ENCODE measurements at places on chromosomes 6 and 20.

DNA sequence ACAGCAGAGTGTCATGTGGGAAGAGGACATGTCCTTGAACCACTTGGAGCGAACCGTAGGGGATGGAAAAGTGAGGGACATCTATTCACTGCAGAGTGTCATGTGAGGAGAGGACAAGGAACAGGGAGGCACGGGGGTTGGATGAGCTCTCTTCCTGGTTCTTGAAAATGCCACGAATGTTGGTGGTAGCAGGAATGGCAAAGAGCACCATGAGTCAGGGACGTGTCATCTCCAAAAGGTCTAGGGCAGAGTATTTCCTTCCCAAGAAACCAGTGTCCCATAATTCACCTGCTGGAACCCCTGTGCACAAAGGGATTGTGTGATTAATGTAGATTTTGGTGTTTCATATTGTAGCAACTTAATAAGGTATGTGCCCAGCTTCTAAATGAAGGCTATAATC lies 136.8 kb downstream of the BFSP1 start:
- DNase-seq: no peak

DNA sequence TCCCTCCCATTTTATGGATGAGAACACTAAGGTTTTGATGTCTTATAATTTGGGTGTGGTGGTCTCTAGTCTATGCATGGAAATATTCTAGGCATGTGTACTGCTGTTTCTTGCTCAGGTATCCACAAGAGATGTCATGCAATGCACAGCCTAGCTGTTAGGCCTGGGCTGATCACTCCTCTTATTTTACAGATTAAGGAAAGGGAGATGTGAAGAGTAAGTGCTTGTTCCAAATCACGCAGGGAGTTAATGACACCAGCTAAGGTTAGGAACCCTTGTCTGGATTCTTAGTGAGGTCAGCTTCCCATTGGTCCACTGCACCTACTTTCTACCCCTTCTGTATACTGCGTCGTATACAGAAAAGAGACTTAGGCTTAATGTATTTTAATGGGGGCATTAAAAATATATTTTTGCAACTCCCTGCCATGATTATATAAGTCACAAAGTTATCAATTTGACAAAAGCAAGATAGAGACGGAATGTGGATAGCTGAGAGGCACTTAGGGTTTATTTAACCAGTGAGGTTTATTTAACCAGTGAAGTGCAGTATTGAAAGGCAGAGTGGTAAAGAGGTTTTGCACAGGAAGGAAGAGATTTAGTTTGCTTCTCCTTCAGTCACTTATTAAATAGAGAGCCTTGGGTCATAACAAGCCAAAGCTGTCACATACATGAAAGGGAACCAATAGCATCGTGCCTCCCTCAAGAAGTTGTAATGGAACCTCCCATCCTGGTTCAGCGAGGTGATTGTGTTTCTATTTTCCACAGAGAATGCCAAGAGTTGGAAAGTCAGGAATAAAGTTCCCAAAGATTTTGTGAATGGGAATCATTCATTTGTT lies 95.0 kb upstream of the FAM184A start:
- no peak for DNase-seq

DNA sequence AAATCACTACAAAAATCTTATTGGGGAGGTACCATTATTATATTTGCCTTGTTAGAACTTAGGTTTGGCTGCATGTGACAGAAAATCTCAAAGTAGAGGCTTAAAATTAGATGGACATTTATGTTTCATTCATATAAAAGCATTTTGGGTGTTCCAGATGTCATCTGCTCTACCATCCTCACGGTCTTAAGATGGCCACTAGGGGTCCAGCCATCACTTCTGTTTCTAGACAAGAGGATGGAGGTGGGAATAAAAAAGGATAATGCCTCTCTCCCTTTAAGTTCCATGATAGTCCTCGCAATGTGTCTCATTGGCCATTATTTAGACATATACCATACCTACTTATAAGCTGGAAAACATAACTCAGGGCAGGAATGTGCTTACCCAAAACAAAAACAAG lies 929.5 kb downstream of the KIF16B start:
- DNase-seq: no peak

DNA sequence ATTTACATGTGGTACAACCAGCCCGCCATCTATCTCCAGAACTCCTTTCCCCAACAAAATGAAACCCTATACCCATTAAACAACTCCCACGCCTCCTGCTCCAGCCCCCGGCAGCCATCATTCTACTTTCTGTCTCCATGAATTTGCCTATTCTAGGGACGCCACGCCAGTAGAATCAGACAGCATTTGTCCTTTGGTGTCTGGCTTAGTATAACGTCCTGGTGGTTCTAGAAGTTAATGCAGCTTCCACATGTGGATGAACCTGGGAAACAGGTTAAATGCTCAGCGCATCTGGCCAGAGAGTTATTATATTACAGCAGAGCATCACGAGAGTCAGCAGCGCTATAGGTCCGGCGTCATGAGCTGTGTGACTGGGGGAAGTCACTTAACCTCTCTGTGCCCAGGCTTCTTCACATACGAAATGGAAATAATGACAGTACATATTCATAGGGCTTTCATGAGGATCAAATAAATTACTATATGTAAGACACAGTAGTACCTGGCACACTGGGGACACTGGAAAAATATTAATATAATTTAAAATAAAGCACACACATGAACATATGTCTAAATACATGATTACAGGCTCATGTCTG lies 178.7 kb upstream of the TAB2 start:
- no peak for DNase-seq

DNA sequence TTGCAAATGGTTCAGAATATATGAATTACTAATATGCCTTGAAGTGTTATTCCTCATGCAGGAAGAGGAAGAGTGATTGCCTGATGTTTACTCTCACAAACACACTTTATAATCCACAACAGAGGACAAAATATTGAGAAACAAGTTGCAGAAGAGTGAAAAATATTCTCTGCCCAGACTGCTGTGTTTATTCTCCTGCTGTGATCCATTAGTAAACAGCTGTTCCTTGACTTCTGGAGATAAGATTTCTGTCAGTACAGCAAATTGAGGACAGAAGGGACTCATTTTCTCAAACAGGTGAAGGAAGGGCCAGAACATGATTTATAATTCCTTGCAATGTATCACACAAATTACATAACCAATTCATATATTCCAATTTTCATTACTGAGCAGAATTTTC lies 148.0 kb downstream of the EPM2A start:
- no peak for DNase-seq

DNA sequence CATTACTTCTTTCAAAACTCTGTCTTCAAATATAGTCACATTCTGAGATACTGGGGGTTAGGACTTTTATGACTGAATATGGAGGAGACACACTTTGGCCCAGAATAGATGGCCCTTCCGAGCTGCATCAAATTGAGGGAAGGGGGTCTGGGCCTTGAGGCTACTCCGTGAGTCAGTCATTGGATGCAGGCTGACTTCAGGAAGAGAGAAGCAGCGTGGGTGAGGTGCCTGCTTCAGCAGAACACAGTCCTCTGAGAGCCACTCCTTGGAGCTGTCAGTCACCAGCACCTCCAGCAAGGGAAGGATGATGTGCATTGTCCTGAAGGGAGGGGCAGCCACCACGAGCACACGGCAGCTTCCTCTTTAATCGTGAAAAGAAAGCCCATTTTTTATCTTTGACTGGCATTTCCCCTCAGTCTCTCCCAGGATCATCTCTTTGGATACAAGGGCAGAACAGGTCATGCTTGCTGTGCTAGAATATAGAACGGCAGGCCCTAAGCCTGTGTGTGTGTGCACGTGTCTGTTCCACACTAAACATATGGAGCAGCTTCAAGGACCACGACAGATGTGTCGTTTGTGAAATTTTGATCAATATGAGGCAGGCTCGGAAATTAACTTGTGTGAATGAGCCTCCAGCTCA lies 721.6 kb downstream of the KIF16B start:
- DNase-seq: no peak

DNA sequence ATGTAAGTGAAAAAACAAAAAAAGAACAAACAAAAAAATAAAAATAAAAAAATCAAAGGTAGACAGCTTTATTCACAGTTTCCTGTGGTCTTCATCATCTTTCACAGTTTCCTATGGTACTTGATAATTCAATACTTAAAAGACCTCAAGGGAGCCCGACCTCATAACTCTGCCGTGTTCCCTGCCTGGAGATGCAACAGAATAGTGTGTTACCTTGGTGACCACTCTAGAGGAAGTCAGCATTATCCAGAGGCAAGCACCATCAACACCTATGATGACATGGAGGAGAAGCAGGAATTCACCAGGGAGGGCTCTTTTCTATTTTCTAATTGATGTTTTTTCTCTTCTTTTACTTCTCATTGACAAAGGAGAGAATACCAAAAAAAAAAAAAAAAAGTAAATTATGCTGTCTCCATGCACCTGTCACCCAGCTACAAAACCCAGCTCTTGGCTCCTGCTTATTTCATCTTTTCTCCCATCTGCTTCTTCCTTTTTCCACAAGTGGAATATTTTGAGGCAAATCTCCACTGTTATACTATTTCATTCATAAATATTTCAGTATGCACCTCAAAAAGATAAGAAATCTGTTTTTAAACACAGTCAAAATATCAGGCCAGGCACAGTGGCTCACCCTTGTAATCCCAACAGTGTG lies 95.8 kb upstream of the STXBP5 start:
- no peak for DNase-seq

GRCh38 chr20:13458860-13459451 lies 179.8 kb downstream of the TASP1 start:
- no peak for DNase-seq

GRCh38 chr6:39156801-39157200 lies 41.8 kb upstream of the SAYSD1 start:
- no peak for DNase-seq

DNA sequence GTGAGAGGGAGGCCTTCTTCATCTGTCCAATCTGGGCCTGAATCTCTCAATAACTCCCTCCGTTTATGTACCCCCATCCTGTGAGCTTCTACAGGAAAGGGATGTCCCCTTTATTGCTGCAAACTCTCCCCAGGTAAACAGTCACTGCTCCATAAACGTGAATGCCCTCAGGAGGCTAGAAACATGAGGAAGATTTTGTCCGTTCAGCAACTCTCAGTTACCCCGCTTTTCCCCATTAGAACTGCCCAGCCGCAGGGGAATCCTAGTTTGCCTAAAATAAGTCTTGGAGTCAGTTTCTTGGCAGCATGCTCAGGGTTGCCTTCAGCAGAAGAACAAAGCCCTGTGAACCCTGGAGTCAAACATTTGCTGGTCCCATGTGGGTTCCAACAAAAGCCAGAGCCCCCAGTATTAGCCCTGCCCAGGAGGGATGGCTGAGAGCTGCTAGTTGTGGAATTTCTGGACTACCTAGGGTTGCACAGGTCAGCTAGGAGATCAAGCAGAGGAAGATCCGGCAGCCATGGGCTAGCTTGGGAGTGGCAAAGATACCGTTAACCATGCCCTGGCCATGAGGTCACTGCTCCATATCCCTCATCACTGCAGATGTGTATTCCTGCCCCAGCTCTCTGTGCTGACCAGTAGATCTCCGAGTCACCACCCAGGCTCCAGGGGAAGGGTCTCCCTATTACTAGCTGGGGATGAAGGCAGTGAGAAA lies 640 bp downstream of the LRRN4 start:
- DNase-seq: no peak

DNA sequence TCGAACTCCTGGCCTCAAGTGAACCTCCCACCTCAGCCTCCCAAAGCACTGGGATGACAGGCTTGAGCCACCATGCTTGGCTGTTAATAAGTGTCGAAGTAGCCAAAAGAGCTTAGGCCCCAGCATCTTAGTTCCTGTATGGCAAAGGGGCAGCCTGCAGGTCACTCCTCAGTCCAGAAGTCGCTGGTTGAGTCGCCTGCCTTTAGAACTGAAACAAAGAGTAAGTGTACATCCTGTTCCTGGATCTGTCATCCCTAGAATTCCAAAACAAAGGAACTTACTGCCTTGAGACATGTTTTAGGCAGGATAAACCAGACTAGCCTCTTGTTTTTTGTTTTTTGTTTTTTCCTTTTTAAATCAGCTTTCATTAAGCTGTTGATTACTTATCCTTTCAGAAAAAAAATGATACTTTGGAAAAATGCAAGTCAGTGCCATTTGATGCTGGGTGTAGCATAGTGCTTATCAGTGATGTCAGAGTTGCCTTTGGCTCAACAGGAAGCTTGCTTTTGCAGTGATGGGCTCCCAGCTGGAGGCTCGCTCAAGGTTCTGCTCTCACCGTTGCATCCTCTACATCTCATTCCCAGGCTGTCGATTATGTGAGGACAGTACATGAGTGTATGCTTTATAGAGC lies 9.0 kb downstream of the ACTR5 start:
- no peak for DNase-seq

GRCh38 chr6:87667032-87667431 lies 35.0 kb downstream of the AKIRIN2 start:
- no peak for DNase-seq

GRCh38 chr20:44068316-44069201 lies 118.4 kb downstream of the JPH2 start:
- DNase-seq: no peak

DNA sequence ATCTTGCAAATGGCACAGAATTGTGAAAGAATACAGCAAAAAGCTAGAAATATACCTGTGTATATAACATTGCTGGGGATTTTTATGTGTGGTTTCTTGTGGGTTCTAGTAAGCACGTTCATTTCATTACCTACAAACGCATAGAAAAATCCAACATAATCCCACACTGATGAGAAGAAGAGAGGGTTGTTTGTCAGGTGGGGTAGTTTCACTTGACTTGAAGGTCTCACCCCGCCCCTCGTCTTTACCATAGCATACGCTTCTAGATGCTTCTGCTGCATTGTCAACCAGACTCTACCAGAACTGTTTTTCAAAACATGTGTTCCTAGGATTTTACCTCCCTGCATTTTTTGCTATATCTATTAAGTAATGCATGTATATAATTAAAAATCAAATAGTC lies 284.1 kb upstream of the TAB2 start:
- DNase-seq: no peak

DNA sequence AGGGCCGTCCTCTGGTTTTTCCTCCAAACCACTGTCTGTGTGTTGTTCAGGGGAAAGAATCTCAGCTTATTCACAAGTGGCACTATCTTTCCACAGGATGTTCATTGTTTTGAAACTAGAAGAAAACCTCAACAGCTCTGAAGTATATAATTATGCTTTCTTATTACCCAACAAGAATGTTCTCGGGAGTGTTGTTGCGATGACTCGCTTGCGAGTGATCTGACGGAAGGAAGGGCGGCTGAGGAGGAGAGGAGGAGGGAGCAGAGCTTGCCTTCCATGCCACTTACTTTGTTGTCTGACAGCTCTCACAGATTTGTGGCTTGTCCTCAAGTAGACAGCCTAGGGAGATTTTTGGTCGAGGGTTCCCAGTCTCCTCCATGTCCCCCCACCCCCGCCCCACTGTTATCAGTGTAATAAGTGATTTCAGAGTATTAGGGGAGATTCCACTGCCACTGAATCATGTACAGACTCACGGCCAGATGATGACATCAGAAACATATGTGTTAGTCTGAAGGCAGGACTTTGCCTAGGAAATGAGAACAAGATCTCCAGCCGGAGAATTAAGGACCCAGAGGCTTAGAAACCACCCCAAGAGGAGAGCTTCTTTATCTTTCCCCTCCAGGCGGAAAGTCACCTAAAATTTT lies 80.7 kb upstream of the CCN6 start:
- DNase-seq: peak; percentile 83

DNA sequence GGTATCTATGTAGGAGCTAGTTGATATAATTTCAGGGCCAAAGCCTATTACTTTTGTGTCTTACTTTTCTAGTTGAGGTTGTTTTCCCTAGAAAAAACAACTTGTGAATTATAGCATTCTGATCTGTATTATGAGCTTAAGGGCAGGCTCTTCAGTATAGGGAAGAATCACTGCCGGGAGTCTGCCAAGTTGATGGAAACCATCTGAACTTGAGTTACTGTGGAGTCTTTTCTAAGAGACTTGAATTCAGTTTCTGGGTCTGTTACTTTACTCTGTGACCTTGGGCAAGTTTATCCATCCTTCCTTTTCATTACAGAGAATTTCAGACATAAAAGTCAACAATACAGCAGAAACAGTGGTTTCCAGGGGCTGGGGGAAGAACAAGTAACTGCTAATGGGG lies 2.1 kb upstream of the CASS4 start:
- DNase-seq: no peak

All from amniotic stem cell (primary cell).